ENCODE measurements at places on chromosomes 1 and 21. TPM values are rescaled to one million over a fixed set of nuclear protein-coding genes. Genes with fewer than 3 reads are reported as not detected.

GRCh38 chr1:203186446-203187303 lies at the start of gene CHI3L1:
Gene CHI3L1 (minus strand): TSS chr1:203186704. CDS start chr1:203186623, 81 bp downstream.
- no peak for DNase-seq

ZBTB8OS gene
- total RNA-seq, result 44.4 TPM

GRCh38 chr1:204443260-204443619 lies 31.6 kb upstream of the PPP1R15B start:
- DNase-seq, result no peak

DNA sequence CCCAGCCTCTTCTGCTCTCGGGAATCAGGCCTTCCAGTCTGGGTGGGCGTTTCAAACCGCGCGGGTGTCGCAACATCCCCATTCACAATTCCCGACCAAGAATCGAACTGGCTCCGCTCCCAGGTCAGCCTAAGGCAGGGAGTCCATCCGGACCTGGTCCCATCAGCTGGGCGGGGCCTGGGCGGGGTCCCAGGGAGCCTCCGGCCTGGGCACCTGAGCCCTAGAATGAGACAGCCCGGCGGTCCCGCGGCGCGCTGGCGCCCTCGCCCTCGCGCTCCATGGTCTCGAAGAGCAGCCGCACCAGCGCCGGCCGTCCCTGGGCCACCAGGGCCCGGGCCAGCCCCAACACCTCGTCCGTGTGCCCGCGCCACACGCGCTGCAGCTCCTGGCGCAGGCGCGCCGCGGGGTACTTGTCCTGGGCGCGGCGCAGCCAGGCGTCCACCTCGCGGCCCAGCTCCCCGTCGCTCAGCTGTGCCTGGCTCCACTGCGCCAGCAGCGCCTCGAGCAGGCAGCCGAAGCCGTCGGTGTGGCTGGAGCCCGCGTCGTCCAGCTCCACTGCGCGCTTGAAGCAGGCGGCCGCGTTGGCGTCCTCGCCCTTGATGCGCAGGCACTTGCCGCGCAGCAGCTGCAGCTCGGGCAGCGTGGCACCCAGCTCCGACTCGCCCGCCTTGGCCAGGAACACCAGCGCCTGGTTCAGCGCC lies 16.9 kb upstream of the PARS2 start:
- DNase-seq, result no peak

- DNase-seq, result no peak
Observed at GRCh38 chr1:167714098-167714438, 7.7 kb upstream of the MPZL1 start.

- DNase-seq, result peak; percentile 66
Observed at GRCh38 chr21:37565530-37566223, 199.1 kb downstream of the DYRK1A start.

DNA sequence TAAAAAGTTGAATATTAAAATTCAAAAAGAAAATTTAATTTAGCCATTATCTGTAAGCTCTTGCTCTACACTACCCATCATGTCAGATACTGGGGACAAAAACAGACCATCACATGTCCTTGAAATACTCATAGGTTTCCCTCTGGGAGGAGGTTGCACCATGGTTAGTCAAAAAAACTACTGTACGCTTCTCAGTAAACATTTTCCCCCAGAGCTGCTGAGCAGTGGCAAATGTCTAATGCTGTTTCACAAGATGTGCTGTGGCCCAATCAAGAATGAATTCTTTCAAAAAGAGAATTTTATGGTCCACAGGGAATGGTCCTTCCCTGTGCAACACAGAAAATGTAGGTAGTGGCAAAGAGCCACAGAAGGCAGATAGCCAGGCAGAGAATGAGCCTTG lies 6.1 kb downstream of the SLC25A24 start:
- no peak for DNase-seq

DNA sequence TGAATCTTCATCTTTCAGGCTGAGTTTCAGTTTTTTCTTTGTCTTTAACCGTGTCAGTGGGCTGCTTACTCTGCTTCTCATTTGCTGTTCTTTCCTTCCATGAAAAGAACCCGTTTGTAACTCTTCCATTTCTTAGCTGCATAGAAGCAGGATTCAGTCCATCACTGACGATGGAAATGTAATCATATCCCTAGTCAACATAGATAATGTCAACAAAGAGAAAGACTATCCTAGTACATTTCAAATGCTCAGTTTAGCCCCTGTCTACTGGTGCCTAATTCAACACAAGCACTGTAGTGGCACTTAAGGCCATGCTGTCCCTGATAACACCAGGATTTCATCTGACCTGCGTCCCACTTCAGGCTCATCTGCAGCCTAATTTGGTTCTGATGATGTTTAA lies 376 bp downstream of the GBP1 start:
- DNase-seq, result peak; percentile 20

Measured in myocyte (in vitro differentiated cells).